Left lobe of liver (tissue), 2 donors: ENCODE measurements at places on chromosomes 5 and 9. TPM values are rescaled to one million over a fixed set of nuclear protein-coding genes. Genes with fewer than 3 reads are reported as not detected.

DNA sequence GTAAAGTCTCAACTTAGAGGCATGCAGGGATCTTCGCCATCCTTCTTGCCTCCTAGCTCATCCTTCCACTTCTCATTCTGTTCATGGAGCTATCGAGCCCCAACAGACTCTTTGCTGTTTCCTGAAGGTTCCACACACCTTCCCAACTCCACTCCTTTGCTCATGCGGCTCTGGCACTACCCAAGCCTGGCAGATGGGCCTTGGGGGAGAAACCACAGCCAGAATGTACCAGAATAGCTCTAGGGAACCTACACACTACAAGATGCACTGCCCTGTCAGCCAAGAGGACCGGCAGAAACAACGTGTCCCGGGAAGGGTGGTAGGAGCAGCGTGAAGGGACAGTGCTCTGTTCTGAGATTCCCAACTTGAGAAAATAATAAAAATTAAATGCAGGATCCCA is 178.9 kb downstream of the GABBR2 start:
- no peak for DNase-seq

DNA sequence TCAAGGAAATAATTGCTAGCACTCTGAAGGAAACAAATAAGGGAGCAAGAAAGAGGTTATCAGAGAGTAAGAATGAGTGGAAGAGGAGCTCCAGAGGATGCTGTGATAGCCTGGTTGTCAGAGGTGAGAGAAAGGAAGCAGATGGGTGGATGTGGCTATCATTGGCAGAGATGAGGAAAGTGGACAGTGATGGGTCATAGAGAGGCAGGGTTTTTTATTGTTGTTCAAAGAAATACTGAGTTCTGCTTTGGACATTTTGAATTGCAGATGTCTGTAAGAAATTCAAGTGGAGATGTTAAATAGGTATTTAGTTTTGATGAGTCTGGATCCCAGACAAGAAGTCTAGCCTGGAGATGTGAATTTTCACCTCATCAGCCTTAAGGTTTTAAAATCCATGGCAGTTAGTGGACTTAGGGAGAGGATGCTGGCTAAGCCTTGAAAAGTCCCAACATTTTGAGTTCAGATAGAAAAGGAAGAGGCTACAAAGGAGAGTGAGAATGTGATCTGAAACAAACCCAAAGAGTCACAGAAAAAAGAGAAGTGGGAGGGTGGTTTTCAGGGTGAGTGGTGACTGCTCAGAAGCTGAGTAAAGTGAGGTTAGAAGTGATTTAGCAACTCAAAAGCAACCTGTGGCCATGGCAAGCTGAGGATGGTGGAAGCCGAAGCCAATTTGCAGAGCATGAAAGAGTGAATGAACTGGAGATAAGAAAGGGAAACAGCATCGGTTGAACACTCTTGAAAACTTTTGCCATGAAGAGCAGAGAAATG is 50.4 kb downstream of the PPIC start:
- DNase-seq = no peak

- no peak for DNase-seq
These were observed 189.0 kb downstream of the SNCAIP start for GRCh38 chr5:122501089-122501435.

GRCh38 chr5:132207778-132208177 is 19.9 kb downstream of the P4HA2 start:
- no peak for DNase-seq

DNA sequence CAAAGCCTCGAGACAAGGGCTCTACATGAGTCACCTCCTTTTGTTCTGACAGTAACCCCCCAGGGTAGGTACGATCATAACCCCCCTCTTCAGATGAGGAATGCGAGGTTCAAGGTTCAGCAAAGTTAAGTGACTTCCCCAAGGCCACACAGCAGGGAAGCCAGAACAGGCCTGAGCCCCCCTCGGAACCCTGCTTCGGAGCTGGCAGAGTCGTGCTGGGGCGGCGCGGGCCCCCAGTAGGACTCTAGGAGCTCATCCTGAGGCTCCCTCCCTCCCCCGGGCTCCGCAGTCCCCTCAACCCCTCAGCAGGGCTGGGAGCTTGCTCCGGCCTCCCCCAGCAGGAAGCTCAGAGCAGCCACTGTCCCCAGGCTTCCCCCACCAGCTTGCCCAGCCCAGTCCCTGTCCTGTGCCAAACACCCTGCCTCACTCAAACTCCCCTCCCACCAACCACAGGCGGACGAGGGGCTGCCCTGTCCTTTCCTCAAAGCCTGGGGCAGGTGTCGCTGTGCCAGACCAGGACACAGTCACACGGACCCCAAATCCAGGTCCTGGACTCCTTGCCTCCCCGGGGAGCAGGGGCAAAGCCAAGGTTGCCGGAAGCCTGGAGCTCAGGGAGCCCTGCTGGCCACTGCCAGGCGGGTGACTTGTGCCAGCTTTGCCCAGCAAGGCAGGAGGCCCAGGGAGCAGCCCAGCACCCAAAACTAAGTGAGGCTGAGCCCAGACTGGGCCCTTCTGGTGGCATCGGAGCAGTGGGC is 5.1 kb downstream of the AGPAT2 start:
- DNase-seq = no peak

DNA sequence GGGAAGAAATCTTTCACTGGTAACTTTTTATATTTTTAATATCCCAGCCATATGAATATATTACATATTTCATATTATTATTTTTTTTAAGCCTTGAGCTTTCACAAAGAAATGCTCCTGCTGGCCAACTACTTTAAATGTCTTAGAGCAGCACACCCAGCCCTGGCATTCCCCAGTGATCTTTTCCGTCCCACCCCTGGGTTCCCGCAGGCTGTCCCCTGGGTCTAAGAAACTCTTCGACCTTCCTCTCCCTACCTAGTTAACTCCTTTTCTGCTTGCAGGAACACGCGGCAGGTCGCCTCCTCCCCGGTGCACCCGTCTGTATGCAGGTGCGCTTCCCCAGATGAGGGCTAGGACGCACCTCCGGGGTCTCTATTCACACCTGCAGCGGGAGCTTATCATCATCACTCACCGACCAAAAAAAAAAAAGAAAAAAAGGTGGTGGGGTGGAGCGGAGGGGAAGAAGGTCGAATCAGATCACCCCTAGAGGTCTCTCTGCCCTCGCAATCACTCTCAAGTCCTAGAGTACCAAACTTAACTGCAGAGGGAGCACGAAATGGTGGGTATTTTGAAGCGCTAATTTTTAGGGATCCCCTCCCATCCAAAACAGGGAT is 696 bp downstream of the ZFP62 start:
- no peak for DNase-seq

GRCh38 chr9:81461196-81461595 is 228.2 kb downstream of the TLE1 start:
- no peak for DNase-seq

- DNase-seq = no peak
These were observed 1.2 kb downstream of the INVS start for GRCh38 chr9:100100146-100100667.

GRCh38 chr9:120985819-120986222 is 59.2 kb upstream of the TRAF1 start:
- DNase-seq = no peak

- DNase-seq = no peak
These were observed 478.6 kb upstream of the WWC1 start for GRCh38 chr5:167812871-167813270.

DNA sequence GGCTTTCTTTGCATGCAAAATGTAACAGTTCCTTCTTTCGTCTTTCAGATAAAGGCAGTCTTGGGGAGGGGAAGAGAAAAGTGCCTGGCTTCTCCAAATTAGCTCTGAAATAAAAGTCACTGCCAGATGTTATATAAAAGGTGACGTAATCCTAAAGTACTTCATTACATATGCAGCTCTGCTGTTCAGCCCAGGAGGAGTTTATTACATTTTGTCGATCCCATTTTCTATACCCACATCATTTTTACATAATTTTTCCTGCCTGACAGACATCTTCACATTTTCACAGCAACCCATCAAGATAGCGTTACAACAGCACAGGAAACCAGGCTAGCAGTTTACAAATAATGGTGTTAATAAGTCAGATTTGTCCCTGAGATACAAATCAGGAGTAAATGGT is 86.7 kb upstream of the SLC30A5 start:
- DNase-seq = no peak

GRCh38 chr5:116575326-116576052 is 866 bp upstream of the SEMA6A start:
- DNase-seq = peak; percentile 46

GRCh38 chr9:135487281-135488012 is 7.9 kb downstream of the PPP1R26 start:
- no peak for DNase-seq

DNA sequence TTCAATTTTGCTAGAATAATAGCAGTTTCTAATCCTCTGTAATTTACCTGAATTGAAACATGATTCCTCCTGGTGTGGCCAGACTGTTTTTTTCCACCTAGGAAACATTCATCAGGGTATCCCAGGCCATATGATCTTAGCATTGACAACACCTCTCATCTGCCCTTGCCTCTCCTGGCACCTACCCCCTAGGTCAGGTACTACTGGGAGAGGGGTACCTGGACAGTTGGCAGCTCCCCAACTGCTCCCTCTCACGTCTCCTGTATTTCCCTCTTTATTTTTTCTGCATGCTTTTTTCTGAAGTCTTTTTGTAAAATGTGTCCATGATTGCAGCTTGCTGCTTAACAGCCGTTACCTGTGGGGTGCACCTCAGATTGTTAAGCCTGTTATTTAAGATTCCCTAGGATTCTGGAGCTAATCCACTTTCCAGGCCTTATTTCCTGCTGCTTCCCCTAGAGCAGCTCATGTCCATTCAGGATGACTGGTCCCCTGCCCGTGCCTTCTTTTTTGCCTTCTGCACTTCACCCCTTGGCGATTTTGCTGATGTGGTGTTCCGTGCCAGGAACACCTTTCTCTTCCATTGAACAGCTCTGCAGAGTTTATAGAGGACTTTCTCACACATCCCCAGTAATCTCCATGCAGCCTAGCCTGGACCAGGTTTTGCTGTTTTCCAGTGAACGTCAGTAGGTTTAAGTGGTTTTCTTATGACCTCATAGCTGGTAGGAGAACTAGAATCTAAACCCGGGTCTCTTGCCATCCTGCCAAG is 33.6 kb downstream of the SNX30 start:
- DNase-seq = no peak

GRCh38 chr5:73861313-73861988 is 235.5 kb downstream of the ARHGEF28 start:
- no peak for DNase-seq

GRCh38 chr5:116778032-116778431 is 203.4 kb upstream of the SEMA6A start:
- DNase-seq = no peak

IGFBPL1 gene
- total RNA-seq = not detected

OLFML2A gene
- 0.35 TPM for total RNA-seq

PNPLA7 gene
- total RNA-seq = 17.7 TPM

AGXT2 gene
- total RNA-seq = 50.8 TPM

SHOC1 gene
- total RNA-seq = not detected

FOXD1 gene
- not detected for total RNA-seq

FST gene
- total RNA-seq = 16.9 TPM

CYLC2 gene
- not detected for total RNA-seq

TERT gene
- 0.10 TPM for total RNA-seq
